ENCODE measurements at places on chromosomes 7 and 10. TPM values are rescaled to one million over a fixed set of nuclear protein-coding genes. Genes with fewer than 3 reads are reported as not detected.

NPY4R2 gene
- total RNA-seq, result not detected

HOXA6 gene
- total RNA-seq, result 2.6 TPM

CCZ1 gene
- 76.3 TPM for total RNA-seq

SH2B2 gene
- total RNA-seq, result 1.4 TPM

CYP3A7 gene
- total RNA-seq, result not detected

SYT15 gene
- not detected for total RNA-seq

HACD1 gene
- total RNA-seq, result 31.3 TPM

MCM10 gene
- total RNA-seq, result 16.0 TPM

NCAPG2 gene
- total RNA-seq, result 24.0 TPM

SRGN gene
- 914 TPM for total RNA-seq

MYO1G gene
- total RNA-seq, result 0.15 TPM

MCU gene
- 24.0 TPM for total RNA-seq

APBB1IP gene
- total RNA-seq, result not detected

CRHR2 gene
- not detected for total RNA-seq
